ENCODE measurements at places on chromosomes 12 and 14.

DNA sequence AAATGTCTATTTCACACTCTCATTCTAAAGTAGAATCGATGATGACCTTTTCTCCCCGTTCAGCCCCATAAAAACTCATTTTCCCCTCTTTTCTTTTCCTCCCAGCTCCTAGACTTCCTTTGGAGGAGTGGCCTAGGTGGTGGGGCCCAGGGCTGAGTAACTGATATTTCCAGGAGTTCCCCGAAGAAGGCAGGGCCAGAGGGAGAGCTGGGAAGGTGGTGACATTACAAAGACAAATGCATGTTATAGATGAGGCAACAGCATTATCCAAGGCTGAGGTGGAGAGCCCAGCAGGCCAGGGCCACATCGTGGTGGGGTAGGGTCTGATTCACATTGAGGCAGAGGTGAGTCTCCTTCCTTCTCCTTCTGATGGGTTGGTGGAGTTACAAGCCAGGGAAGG lies 22.2 kb upstream of the HDAC7 start:
- DNase-seq, result no peak

DNA sequence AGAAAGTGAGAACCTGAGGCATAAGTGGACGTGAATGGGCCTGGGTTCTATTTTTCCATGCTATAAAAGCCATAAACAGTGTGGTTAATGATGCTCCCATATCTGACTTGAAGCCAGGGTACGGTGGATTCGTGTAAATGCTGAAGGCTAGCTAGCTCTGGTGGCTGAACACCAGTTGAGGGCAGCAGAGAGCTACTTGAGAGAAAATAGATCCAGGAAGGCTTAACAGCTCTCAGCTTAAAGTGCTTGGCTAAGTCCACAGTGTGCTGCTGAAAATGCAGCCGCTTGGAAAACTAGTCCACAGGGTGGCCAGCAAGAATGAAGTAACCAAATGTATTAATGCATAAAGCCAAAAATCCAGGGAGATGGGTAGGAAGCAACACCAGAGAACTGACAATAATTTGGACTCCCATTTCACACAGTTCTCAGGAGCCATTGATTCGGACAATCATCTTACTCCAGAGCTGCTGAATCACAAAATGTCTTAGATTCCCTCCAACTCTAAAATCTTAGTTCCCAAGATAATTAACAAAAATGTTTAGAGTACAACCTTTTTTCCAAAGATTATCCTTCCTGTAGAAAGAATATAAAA lies 15.0 kb upstream of the FOXG1 start:
- no peak for DNase-seq

DNA sequence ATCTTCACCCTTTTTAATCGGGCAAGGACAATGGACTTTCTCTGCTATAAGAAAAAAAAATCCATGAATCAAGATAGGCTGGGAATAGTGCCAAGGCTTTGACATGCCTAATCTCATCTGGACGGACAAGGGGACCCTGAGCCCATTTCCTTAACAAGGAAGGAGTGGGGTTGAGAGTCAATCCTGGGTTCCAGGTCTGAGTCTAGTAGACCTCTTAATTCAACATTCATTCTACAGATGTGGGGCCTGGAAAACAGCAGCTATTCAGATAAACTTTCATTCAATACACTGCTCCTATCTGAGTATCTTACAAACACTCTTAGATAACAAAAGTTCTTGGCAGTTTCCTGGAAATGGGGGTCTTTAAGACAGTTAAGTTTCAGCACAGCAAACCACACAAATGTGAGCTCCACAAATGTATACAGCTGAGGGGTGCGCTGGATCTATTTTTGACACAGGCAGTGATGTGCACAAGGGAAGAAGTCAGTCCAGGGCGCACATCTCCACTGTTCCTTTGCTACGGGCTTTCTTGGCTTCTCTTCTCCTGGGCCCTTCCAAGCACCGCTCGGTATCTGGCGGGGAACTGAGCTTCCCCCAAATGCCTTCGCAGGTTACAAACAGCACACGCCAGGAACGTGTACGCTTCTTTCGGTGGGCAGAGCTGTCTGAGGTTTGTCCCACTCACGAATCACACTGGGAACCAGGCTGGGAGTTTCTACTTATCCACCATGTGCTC lies 82.2 kb upstream of the GPR68 start:
- no peak for DNase-seq

DNA sequence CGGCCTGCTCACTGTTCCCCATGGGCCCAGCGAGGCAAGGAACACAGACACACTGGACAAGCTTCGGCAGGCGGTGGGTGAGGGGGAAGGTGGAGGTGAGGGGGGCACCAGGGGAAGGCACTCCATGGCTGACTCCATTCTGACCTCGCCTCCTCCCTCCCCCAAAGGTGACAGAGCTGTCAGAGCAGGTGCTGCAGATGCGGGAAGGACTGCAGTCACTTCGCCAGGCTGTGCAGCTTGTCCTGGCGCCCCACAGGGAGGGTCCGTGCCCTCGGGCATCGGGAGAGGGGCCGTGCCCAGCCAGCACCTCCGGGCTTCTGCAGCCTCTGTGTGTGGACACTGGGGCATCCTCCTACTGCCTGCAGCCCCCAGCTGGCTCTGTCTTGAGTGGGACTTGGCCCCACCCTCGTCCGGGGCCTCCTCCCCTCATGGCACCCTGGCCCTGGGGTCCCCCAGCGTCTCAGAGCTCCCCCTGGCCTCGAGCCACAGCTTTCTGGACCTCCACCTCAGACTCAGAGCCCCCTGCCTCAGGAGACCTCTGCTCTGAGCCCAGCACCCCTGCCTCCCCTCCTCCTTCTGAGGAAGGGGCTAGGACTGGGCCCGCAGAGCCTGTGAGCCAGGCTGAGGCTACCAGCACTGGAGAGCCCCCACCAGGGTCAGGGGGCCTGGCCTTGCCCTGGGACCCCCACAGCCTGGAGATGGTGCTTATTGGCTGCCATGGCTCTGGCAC lies 10.6 kb downstream of the MCRS1 start:
- DNase-seq, result no peak

DNA sequence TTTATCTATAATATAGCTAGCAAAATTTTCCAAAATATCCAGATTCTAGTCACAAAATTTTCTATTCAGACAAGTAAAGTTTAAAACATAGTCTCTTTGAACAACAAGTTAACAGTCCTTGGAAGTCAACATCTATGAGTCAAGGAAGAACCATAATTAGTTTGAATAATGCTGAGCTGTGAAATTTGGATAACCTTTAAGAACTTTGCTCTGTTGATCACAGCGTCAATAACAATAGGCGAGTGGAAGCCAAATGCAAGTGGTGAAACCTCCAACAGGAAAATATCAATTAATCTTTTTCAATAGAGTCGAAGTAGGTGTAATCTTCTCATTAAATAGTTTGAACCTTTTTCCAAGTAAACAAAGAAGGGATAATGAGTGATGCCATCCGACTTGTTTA lies 466.6 kb downstream of the FOXG1 start:
- DNase-seq, result no peak

DNA sequence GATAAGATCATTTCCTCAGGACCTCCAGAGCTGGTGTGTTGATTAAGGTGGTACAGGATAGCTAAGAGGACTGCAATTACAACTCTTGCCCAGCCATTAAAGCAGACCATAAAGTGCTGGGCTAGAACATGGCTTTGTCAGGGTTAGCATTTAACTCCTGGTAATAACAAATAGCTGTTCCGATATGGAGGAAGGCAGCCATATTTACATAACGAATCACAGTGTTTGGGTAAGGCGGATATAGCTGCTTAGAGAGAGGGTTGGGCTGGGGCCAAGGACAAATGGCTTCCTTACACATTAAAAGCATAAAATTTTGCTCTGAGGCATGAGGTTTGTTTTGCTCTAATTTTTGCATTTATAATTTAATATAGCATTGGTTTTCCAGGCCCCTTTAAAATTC lies 297.7 kb upstream of the DDHD1 start:
- no peak for DNase-seq

GRCh38 chr12:117571321-117571720 lies 209.9 kb upstream of the NOS1 start:
- no peak for DNase-seq

GRCh38 chr14:63050694-63051093 lies 5.4 kb upstream of the KCNH5 start:
- no peak for DNase-seq

GRCh38 chr14:69050240-69051184 lies 71.4 kb upstream of the ACTN1 start:
- no peak for DNase-seq

- no peak for DNase-seq
Observed at GRCh38 chr14:65704850-65705249, 292.3 kb downstream of the FUT8 start.

- DNase-seq, result no peak
Observed at GRCh38 chr14:102209224-102209966, 69.7 kb downstream of the WDR20 start.

- no peak for DNase-seq
Observed at GRCh38 chr14:69055125-69055524, 76.0 kb upstream of the ACTN1 start.

- DNase-seq, result no peak
Observed at GRCh38 chr14:71150737-71151136, 243.5 kb downstream of the PCNX1 start.

DNA sequence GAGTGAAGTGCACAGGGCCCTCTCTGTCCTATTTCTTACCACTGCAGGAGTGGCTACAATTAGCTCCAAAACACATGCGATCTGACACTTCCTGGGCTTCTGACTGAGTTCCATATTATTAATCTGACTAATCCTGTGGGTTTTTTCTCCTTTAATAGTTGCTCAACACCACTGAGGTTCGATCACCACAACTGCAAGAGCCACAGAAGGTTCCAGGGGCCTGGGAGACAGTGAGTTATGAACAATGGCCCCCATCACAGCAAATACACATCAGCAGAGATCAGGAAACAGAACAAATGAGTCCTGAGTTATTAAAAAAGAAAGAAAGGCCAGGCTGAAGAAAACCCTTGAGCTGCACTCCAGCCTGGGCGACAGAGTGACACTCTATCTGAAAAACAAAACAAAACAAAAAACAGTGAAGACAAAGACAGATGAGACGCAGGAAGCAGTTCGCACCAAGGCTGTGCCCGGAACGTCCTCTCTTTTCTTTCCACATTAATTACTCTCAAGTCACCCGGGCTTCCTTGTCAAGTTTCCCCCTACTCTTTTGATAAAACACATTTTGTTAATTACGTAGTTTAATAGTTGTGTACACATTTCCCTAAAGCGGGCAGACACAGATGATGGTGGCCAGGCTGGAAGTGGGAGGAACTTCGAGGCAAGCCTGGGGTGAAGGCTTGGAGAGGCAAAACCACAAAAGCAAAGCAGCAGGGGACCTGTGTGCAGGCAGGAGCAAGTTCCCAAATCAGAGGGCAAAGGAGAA lies 42.7 kb downstream of the CDC42BPB start:
- no peak for DNase-seq

- no peak for DNase-seq
Observed at GRCh38 chr14:37195327-37195726, 2.4 kb upstream of the MIPOL1 start.

GRCh38 chr14:50186107-50186506 lies 45.3 kb downstream of the SOS2 start:
- DNase-seq, result no peak

DNA sequence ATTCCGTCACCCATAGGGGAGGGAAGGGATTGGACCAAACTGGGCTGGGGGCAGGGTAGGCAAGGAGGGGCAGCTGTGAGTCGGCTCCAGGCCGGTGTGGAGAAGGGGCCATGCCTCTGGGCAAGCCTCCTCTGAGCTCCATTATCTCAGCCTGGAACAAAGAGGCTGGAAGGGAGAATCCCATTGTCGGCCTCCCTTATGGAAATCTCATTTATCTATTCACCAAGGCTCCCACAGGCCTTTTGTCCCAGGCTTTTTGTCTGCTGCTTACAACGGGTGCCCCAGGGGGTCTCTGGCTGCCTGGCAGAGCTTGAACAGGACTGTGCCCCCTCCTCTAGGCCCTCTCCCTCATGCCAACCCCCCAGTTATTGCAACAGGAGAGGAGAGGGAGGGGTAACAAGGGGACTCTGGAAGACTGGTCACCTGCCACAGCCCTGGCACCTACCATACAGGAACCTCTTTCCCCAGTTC lies 19.5 kb downstream of the FIGNL2 start:
- no peak for DNase-seq

- DNase-seq, result no peak
Observed at GRCh38 chr12:46005823-46006222, 15.4 kb upstream of the SCAF11 start.

DNA sequence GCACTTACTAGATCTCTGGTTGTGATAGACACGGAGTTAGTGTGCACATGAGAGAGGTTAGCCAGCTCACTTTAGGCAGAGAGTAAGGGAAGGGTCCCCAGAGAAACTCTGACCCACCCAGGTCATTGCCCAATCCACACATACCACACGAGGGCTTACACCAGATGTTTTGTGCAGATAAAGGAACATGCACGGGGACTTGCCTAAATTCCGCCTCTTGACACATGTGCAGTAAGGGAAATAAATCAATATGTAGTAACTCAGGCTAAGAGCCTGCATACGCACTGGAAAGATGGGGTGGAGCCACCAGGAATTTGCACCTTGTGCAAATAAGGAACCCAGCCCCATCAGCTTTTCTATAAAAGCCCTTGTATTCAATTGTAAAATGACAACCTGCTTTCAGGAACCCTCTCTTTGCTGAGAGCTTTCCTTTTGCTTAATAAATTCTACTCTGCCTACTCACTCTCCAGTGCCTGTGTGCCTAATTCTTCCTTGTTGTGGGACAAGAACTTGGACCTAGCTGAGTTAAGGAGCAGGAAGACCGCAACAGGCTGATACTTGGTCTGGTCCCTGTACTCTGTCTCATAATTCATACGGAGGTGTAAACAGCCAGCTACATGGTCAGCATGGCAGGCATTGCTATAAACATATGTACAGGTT lies 120.2 kb downstream of the EMP1 start:
- no peak for DNase-seq

DNA sequence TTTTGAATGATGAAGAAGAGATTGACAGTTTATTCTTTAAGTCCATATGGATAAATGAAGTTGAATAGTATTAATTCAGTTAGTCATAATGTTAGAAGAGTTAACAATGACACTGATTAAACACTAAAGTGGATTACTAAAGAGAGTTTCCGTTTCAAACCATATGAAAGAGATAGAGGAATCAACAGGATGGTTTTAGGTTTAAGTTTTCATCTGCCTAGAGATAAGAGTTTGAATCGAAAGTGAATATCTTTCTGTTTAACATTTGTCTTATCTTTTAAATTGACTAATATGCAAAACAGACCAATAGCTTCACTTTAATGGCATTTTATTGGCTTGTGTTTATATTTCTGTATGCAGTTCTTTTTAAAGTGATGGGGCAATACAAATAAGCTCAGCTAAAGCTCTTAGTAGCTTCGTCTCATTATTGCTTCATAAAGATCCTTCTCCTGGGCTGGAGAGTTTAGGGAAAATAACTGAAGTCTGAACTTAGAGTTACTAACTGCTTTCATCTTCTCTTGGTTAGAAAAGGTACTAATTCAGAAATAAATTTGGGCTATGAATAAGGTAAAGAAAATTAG lies 66.0 kb downstream of the MIPOL1 start:
- no peak for DNase-seq

Data from femur (tissue), 1 donor.